ENCODE measurements at places on chromosomes 4 and X.

DNA sequence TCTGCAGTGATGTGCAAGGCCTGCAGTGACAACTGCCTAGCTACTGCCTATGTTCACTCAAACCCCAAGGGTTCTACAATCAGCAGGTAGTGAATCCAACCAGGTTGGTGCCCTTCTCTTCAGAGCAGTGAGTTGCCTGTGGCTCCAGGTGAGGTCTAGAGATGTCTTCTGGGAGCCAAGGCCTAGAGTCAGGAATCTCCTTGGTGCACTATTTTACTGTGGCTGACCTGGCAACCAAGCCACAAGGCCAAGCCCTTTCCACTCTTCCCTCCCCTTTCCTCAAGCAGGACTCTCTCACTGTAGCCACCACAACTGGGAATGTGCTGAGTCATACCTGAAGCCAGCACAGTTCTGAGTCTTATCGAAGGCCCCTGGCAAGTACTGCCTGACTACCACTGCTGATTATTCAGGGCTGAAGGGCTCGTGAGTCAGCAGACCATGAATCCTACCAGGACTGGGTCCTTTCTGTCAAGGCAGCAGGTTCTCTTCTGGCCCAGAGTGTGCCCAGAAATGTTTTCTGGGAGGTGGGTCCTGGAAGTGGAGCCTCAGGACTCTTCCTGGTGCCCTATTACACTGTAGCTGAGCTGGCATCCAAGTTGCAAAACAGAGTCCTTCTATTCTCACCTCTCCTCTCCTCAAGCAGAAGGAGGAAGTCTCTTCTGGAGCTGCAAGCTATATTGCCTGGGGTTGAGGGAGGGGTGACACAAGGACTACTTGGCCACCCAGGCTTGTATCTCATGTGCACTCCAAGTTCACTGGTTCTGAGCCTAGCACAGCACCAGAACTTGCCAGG lies 111.6 kb downstream of the BTC start:
- DNase-seq = peak; percentile 75

DNA sequence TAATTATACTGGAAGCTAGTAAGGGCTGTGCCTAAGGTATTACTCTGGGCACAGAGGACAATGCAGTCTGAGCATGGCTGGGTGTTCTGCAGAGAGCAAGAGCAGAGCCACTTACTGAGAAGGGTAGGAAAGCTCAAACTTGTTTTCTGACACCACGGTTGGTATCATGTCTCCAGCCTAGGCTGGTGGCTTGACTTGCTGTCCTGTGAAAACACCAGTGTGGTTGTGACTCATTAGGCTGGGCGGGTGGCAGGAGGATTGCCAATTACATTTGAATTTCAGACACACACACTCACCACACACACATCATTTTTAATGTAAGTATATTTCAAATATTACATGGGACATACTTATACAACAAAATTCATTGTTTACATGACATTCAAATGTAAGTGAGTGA lies 19.7 kb upstream of the MTM1 start:
- peak; percentile 16 for DNase-seq

DNA sequence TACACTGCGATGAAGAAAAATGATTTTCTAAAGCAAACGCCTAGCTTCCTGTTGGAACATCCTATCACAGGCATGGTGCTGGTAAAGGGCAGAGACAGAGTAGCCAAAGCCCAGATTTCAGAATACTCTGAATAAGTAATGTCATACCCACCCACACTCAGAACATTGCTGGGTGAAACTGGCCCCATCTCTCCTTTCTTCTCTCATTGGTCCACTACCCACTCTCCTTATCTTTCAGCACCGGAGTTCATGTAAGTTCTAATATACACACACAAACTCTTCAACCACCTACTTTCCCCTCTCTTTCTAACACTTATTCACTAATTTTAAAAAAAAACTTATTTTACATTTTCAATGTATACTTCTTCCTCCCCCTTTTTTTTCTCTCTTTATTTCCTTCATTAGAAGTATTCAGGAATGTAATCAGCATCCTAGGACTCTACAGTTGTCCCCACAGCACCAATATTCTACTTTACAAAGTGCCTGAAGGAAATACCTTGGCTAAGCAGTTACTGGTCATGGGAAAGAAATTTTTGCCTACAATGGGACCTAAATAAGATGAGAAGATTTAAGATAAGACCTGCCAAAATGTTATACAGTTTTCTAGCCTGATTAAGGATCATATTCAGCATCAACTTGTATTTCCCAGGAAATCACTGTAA lies 63.0 kb downstream of the SEC24D start:
- no peak for DNase-seq

DNA sequence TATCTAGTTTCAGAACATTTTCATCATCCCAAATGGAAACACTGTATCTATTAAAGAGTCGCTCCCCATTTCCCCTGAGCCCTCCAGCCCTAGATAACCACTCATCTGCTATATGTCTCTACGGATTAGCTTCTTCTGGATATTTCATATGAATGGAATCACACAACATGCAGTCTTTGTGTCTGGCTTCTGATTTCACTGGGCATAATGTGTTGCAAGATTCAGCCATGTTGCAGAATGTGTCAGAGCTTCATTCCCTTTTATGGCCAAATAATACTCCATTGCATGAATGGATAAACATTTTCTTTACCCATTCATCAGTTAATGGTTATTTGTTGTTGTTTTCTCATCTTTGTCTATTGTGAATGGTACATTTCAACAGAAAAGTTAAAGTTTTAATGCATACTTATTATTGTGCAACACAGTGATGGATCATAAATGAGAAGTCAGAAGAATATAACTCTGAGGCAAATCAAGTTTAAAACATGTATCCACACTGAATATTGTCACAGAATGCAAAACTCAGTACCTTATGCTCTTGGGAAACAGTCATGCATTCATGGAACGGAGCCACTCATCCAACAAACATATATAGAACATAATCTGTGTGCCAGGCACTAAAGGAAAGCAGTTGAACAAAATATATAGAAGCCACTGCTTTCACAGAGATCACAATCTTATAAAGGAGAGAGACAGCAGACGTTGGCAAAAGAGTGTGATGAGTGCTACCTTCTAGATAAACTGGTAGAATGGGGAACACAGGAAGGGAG lies 57.8 kb upstream of the MAGEA4 start:
- DNase-seq = no peak

- no peak for DNase-seq
Measured at GRCh38 chr4:998096-998691, 5.0 kb upstream of the SLC26A1 start.

- no peak for DNase-seq
Measured at GRCh38 chrX:123486297-123486696, 246.6 kb downstream of the THOC2 start.

All from epithelial cell of prostate (primary cell).